ENCODE measurements at places on chromosomes 2 and 18.

GRCh38 chr2:146251328-146251727, 1593.5 kb upstream of the ACVR2A start:
- DNase-seq = no peak

DNA sequence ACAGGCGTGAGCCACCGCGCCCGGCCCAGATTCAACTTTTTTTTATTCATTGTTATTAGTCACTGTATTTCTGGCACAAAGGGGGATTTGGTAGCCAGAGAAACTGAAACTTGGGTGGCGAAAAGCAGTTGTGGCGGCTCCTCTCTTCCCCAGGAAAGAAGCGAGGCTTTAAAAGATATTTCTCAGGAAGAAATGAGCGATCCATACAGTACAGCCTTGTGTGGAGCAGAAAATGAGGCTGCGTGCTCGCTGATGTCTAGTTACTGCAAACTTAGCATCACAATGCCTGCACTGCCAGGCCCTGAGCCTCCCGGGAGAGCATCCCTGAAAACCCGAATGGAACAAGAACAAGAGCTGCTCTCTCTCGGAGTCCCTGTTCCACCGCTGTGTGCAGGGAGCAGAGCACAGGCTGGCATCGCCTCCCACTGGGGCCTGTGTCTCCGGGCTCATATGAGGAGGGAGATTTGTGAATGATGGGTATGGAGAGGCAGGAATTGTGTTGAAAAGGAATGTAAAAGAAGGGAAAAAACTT, 234.0 kb downstream of the ZNF516 start:
- DNase-seq = no peak

DNA sequence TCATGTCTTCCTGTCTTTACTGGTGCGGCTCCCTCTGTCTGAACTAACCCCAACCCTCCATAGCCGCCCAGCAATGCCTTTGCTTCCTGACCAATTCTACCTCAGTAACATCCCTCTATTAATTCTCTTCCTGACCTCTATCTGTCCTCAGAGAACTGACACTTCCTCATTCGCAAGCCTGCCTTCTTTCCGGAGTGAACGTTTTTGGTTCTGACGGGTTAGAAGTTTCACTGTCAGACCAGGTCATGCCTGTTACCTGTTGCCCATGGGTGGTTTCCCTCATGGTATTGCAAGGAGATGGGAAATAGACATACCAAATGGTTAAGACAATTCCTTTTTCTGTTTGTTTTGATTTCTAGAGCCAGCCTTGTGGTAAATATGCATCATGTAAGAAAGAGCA, 453.4 kb upstream of the SLC14A2 start:
- peak; percentile 61 for DNase-seq

DNA sequence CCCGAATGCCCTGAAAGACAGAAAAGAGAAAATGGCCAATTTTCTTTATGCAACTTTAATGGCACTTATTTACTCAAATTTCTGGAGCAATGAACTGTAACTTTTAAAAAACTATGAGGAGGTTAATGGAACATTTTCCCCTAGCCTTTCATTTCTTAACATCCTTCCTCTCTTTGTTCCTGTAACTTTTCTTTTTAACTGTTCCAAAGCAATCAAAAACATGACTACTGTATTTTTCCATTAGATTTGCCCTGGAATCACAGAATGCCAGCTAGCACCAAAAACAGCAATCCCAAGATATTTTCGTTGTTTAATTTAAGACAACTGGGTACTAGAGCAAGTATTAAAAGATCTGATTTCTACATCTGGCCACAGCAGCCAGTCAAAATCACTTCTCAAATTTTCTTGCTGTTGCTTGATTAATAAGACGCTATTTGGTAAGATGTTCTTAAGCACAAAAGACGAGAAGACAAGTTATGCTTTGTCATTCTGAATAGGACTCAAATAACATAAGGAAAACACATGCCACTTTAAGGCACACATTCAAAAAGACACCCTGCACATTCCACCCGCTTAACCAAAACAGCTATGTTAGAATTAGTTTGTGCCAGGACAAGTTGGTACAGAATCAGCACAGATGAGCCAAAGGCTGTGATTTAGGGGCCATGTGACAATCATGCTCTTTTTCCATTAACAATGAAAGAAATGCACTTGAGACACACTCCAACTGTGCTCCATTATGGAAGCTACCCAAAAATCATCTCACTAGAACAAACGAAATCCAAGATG, 3.6 kb downstream of the STARD7 start:
- no peak for DNase-seq

- DNase-seq = no peak
Observed at GRCh38 chr2:100365434-100365833, 43.1 kb upstream of the LONRF2 start.

- DNase-seq = no peak
Observed at GRCh38 chr18:74654638-74655037, 57.0 kb downstream of the ZNF407 start.

DNA sequence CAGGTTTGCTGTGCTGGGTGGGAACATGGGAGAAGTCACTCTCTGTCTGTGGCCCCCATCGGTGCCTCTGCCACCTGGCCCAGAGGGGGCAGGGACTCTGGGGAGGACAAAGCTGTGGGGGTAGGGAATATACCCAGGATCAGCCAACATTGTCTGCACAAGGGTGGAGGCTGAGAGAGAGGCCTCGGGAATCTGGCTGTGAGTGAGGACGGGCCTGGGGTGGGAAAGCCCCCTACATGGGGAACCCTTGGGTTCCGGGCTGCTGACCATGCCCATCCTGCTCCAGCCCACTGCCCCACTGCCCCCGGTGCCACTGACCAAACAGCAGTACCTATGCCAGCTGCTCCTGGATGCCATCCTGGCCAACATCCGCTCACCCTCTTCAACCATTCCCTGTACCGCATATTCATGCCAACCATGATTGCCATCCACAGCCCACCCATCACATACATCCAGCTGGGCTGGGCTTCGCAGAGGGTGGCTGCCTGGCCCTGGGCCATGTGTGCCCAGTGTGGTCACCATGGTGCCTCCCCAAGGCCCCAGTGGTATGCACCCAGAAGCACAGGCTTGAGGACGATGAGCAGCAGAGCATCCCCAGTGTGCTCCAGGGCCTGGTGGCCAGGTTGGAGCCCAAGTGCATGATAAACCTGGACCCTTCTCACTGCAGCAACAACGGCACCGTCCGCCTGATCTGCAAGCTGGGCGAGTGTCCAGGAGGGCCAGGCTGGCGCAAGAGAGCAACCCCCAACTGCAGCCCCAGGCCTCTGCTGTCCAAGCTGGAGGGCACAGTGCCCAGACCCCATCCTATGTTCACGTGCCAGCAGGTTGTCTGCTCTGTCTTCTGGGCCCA, 6.9 kb upstream of the POTEF start:
- DNase-seq = no peak

DNA sequence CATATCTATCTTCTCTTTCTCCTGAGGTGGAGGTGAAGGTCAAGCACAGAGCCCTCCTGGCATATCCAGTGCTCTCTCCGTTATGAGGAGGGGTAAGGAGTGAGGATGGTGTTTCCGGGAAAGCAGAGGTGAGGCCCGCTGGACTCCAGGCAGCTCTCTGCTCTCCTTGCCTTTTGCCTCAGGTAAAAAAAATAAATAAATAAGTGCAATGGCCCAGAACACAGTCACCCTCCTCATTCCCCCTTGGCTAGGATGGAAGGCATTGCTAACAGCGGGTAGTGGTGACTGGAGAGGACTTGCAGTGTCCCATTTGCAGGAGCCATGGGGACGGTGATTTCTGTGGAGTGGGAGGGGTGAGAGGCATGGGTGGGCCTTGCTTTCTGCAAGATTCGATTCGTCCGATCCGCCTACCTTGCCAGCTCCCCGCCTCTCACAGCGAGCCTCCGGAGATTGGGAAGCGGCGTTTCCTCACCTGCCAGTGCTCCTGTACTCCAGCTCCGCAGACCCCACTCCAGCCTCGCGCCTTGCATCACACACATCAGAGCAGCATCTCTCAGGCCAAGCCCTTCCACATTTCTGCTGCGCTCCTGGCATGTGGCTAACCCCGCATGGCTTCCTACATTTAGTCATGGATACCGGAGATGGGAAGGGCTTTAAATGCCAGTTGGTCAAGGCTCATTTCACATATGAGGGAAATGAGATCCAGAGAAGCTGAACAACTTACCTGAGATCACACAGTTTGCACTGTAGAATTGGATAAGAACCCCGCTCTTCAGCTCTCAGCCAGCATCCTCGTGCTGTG, 155.2 kb downstream of the VAPA start:
- DNase-seq = no peak

DNA sequence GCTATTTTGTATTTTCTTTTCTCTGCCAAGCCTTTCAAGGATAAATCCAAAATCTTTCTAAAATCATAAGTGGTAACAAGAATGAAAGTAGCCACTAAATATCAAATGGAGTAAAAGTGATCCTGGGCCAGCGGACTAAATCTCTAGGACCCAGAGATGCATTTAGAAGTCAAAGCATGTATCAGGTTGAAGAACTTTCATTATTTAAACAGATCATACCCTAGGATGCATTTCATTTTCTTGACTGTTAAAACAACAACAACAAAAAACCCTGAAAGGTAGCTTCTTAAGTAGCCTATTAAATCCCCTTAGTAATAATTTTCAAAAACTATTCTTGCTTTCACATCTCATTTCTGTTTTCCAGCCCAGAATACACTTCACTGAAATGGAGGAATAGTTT, 4.8 kb upstream of the POU3F3 start:
- DNase-seq = no peak

DNA sequence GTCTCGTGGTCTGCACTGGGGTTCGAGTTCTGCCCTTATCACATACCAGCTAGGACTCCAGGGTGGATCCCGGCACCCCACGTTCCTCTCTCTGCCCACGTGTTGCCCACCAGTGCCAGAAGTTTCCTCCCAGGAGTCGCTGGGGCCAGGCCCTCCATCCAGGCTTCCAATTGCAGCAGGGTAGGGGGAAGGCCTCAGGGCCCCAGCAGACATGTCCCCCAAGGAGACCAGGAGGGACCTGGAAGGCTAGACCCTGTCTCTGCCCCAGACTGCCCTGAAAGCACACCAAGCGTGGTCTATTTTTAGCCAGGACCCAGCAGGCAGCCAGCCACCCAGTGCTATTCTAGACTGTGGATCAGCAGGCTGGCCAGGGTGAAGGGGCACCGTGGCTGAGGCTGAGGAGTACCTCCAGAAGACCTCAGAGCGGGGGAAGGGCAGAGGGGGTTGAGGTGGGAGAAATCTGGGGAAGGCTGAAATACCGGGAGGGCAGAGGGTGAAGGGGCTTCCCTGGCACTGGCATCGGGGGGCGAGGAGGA, 18.8 kb upstream of the TNS1 start:
- no peak for DNase-seq

- DNase-seq = no peak
Observed at GRCh38 chr2:21610304-21610703, 486.5 kb downstream of the TDRD15 start.

- DNase-seq = no peak
Observed at GRCh38 chr2:58434692-58435091, 193.6 kb upstream of the FANCL start.

DNA sequence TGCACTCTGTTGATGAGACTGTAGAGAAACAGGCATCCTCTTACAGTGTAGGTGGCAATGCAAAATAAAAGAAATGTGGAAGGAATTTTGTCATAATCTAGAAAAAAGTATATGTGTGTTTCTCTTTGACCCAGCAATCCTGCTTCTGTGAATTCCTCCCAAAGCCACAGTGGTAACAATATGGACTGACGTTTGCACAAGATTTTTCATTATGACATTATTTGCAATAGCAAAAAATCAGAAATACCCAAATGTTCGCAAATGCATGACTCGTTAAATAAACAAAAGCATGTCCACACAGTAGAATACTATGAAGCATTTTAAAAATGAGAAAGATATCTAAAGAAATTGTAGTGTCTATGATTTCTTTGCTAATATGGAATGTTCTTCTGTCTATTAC, 255.2 kb upstream of the NRP2 start:
- DNase-seq = no peak

DNA sequence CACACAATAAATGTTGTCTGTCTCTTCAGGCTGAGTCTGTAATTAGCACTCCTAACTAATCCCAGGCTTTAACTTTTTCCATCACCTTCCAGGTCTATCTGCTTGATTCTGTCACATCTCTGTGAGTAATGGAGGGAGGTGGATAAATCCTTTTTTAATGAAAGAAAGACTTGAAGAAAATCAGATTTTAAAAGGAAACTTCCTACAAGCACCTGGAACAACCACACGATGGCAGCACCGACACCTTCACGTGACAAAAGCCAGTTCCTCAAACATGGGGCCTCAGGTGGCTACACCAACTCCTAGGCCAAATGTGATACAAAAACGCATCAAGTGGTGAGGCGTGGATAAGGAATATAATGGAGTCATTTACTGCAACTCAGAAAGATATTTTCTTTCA, 41.8 kb downstream of the TGFBRAP1 start:
- DNase-seq = peak; percentile 64

DNA sequence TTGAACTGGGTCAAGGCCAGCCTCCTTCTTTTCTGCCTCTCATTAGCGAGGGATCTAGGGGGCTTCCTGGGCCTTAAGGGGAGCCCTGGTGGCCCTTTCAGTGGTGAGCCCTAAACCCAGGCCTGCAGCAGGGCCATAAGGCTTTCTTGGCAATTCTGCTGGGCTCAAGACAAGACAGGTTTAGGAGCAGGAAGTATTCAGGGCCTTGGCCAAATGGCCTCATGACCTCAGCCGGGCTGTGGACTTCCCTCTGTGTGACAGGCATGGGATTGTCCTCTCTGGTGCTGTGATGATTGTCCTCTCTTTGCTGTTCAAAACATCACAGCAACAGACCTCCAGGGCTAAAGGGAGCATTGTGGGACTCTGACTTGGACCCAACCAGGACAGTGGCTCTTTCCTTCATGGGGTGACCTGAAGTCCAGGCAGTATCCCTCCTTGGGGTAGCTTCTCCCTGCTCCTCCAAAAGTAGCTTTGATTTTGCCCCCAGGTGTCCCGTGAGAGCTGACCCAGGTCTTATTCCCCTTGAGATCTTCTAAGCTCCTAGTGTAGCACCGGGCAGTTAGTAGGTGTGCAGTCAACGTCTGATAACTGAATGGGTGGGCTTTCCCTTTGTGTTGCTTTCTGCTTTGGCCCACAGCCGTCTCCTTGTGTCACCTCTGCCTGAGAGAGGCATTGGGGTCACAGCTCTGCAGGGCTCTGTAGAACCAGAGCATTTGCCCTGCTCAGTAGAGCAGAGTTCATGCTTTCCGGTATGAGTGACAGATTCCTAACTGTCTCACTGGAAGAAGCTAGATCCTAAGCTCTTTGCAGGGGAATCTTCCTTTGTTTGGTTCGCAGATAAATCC, 14.7 kb downstream of the FOSL2 start:
- DNase-seq = no peak

DNA sequence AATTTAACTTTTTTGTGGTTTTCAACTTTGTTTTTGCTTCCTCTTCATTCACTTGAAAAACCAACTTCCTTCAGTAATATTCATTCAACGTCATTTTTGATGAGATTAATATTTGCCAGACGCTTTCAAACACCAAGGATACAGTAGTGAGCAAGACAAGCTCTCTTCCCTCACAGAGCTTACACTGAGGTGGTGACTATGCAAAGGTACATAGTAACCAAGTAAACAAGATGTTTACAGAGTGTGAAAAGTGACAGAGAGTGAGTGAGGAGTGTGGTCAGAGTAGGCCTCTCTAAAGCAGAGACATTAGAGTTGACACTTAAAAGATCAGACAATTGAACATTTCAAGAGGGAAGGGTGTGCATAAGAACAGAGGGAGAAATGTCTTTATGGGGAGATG, 155.5 kb downstream of the TMEM247 start:
- no peak for DNase-seq
